Left lobe of liver (tissue), 2 donors: ENCODE measurements at places on chromosomes 4 and X. TPM values are rescaled to one million over a fixed set of nuclear protein-coding genes. Genes with fewer than 3 reads are reported as not detected.

GPR173 gene
- 0.23 TPM for total RNA-seq

DNA sequence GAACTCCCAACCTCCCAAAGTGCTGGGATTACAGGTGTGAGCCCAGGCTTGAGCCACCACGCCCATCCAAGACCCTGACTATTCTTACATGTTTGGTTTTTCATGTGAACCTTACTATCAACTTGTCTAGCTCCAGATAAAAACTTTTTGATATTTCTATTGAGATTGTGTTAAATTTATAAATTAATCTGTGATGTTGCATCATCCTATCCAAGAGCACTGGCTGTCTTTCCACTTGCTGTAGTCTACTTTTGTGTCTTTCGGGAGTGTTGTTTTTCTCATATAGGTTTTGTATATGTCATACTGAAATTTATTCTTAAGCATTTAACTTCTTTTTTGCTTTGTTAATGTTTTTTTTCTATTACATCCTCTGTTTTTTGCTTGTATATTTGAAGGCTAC lies 34.6 kb downstream of the BRCC3 start:
- no peak for DNase-seq

- no peak for DNase-seq
Observed at GRCh38 chr4:127601029-127601428, 31.7 kb upstream of the INTU start.

DNA sequence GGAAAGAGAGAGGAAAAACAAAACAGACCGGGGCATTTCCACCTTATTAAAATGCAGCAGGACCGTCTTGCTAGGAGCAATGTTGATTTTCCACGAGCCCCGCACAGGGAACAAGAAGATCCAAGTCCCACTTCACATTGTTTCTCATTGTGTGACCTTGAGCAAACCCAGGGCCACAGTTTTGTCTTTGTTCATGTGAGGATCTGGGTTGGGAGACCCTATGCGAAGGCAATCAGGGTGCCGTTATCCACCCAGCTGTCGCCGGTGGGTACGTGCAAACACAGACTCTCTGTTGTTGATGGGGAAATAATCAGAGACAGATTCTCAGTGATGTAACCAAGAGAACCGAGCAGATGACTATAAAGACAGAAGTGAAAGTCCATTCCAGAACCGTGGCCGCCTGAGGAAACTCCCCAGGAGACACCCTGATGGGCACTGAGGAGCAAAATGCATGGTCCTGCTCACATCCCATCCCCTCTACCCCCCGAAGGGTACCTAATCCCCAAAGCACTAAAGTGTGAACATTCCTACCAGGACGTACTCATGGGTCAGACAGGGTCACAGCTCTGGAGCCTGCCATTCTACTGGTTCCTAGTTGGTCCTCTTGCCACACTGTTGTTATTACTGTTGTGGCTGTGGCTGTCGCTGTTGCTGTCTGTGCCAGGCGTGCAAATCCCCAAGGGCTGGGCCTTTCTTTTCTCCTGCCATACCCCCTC lies 102.7 kb upstream of the RBPJ start:
- DNase-seq, result no peak

- DNase-seq, result no peak
Observed at GRCh38 chrX:144730471-144730870, 516.8 kb upstream of the SPANXN1 start.

TMEM47 gene
- total RNA-seq, result 9.4 TPM

DNA sequence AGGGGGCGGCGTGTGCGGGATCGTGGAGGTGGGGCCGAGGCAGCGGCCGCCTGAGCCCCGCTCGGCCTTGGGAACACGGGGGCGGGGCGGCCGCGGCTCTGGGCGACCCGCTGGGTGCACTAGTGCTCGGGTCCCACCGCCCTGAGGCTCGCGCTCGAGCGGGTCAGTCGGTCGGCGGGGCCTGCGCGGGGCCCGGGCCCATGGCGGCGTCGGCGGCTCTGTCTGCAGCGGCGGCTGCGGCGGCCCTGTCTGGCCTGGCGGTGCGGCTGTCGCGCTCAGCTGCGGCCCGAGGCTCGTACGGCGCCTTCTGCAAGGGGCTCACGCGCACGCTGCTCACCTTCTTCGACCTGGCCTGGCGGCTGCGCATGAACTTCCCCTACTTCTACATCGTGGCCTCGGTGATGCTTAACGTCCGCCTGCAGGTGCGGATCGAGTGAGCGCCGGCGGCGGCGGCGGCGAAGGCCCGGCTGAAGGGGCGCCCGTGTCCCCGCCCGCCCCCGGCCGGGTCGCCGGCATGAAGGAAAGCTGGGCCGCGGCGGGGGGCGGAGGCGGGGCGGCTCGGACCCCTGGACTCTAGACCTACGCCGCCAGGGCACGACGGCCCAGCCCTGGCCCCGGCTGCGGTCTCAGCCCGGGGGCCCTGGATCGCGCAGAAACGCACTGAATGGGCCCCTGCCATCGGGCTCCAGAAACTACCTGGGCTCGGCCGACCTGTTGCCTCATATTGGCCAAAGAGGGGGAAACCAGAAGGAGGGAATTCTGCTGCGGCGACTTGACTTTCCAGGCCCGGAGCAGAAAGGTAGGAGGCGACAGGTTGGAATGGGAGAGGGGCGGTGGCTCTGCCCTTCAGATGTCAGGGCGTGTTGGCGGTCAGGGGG lies at the start of gene SMIM10L2A:
SMIM10L2A (plus strand) TSS at position 13 of the 878 bp plus-strand sequence; CDS start at position 201, 188 bp downstream.
- DNase-seq, result no peak

GRCh38 chrX:147376601-147377422 lies 534.9 kb upstream of the FMR1 start:
- DNase-seq, result no peak

ADAMTS3 gene
- total RNA-seq, result 0.35 TPM

SUPT20HL1 gene
- total RNA-seq, result not detected

DNA sequence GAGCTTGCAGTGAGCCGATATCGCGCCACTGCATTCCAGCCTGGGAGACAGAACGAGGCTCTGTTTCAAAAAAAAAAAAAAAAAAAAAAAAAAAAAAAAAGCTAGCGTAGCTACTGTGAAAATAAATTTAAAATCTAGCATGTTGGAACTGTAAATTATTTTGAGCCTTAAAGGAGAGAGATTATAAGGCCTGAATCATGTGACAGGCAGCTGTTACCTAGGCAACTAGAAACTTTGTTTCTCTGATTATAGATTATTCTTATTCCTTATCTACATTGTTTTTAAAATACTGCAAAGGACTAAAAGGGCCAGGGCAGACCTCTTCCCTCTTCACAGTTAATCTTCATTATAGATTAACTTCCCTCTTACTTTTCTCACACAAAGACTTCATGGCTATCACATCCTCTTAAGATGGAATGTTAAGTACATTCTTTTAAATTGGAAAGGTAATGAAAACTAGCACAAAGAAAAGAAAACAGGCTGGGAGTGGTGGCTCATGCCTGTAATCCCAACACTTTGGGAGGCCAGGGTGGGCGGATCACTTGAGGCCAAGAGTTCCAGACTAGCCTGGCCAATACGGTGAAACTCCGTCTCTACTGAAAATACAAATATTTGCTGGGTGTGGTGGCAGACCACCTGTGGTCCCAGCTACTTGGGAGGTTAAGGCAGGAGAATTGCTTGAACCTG lies 21.1 kb upstream of the PDS5A start:
- DNase-seq, result no peak
